ENCODE measurements at places on chromosomes 2 and 18. TPM values are rescaled to one million over a fixed set of nuclear protein-coding genes. Genes with fewer than 3 reads are reported as not detected.

The GALNT13 gene
- not detected for total RNA-seq

The SCYGR6 gene
- not detected for total RNA-seq

The ANKRD30B gene
- 0.59 TPM for total RNA-seq

The C1GALT1C1L gene
- 6.4 TPM for total RNA-seq

The ABCG5 gene
- total RNA-seq, result not detected

The SNTG2 gene
- total RNA-seq, result not detected

The UPP2 gene
- total RNA-seq, result not detected

The COL4A3 gene
- 0.29 TPM for total RNA-seq

The REG1A gene
- not detected for total RNA-seq

The CNDP1 gene
- not detected for total RNA-seq

The REG3A gene
- total RNA-seq, result not detected

The NOL4 gene
- not detected for total RNA-seq

The IL1R1 gene
- 27.2 TPM for total RNA-seq

The LANCL1 gene
- 89.9 TPM for total RNA-seq

The TANC1 gene
- 24.4 TPM for total RNA-seq

The CLEC4F gene
- total RNA-seq, result not detected

The PTRHD1 gene
- total RNA-seq, result 56.4 TPM

The FEZ2 gene
- 68.3 TPM for total RNA-seq

The IL36RN gene
- not detected for total RNA-seq

The HRH4 gene
- not detected for total RNA-seq

The TXNDC9 gene
- total RNA-seq, result 151 TPM

The CCDC74B gene
- total RNA-seq, result 0.72 TPM

The IL18R1 gene
- total RNA-seq, result 0.10 TPM

The ELOA2 gene
- total RNA-seq, result not detected

The ZEB2 gene
- 32.3 TPM for total RNA-seq

The TMBIM1 gene
- 154 TPM for total RNA-seq

The LYPD6 gene
- total RNA-seq, result 16.1 TPM

The IFIH1 gene
- total RNA-seq, result 13.1 TPM

The PDE11A gene
- 0.24 TPM for total RNA-seq

The CCDC102B gene
- total RNA-seq, result 10.1 TPM

The WIPF1 gene
- total RNA-seq, result 35.3 TPM

The ZNF2 gene
- total RNA-seq, result 7.0 TPM

The EPHA4 gene
- 6.1 TPM for total RNA-seq

The PROKR1 gene
- total RNA-seq, result not detected

The MRPL33 gene
- total RNA-seq, result 335 TPM

The SCYGR4 gene
- not detected for total RNA-seq

The TDRD15 gene
- total RNA-seq, result not detected

The ROCK1 gene
- 21.3 TPM for total RNA-seq

The CHRND gene
- total RNA-seq, result not detected

The DBI gene
- 310 TPM for total RNA-seq

The SETBP1 gene
- total RNA-seq, result 5.5 TPM

The DPP4 gene
- total RNA-seq, result 3.1 TPM

The CYP1B1 gene
- 1.2 TPM for total RNA-seq

The CIB4 gene
- not detected for total RNA-seq

The FAM228A gene
- 0.29 TPM for total RNA-seq

The CXCR1 gene
- not detected for total RNA-seq

The RAD51AP2 gene
- not detected for total RNA-seq

The TMEFF2 gene
- total RNA-seq, result 0.10 TPM

The MSH6 gene
- total RNA-seq, result 56.4 TPM
